ENCODE measurements at places on chromosomes 16 and 17. TPM values are rescaled to one million over a fixed set of nuclear protein-coding genes. Genes with fewer than 3 reads are reported as not detected.
A peak's percentile ranks its signal among the peaks of the same experiment; 100 is the strongest.

WFIKKN1 gene
- polyA plus RNA-seq = 0.30 TPM

RCVRN gene
- 0.48 TPM for polyA plus RNA-seq

TBC1D3H gene
- 0.33 TPM for polyA plus RNA-seq

ADCY7 gene
- polyA plus RNA-seq = 8.9 TPM

TBC1D28 gene
- not detected for polyA plus RNA-seq

ZNF821 gene
- polyA plus RNA-seq = 4.9 TPM

PRM2 gene
- polyA plus RNA-seq = not detected

ZNF598 gene
- 38.4 TPM for polyA plus RNA-seq

MC1R gene
- polyA plus RNA-seq = 7.0 TPM

KCNH4 gene
- polyA plus RNA-seq = 0.49 TPM

SIAH1 gene
- polyA plus RNA-seq = 17.2 TPM

LDHD gene
- polyA plus RNA-seq = 4.6 TPM

TIMP2 gene
- polyA plus RNA-seq = 395 TPM

ACSM2A gene
- 0.33 TPM for polyA plus RNA-seq

ZNF689 gene
- polyA plus RNA-seq = 8.8 TPM

DNA sequence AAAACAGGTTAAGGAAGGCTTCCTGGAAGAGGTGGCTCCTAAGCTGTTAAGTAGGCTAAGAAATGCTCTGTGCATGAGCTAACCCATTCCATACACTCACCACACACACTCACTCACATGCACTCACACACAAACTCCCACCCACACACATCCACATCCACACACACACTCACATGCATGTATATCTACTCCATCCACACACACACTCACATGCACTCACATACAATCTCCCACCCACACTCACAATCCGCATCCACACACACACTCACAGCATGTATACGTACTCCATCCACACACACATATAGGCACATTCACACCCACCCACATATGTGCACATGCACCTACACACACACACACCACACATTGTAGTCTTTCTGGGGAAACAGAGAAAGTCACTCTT is 89.3 kb upstream of the HNF1B start:
- DNase-seq = no peak

- no peak for DNase-seq
These were observed 9.3 kb upstream of the TNFRSF17 start for GRCh38 chr16:11955713-11956123.

GRCh38 chr17:74981979-74982662 is 5.3 kb upstream of the CDR2L start:
- no peak for DNase-seq

GRCh38 chr17:28865946-28866752 is 11.3 kb downstream of the ERAL1 start:
- no peak for DNase-seq

DNA sequence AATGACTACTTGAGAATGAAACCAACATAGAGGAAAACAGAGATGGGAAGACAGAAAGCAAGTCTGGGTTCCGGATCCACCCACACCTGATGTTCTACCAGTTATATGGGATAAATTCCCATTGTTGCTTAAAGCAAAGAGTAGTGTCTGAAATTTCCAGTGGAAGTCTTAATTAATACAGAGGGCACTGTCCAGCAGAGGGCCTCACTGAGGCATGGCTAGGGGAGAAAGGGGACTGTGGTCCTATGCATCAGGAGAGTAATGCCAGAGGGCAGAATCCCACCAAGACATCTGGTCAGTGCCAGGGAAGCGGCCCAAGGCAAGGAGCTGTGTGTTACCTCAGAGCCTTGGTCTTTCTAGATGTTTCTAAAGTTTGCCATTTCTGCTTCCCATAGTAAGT is 7.5 kb upstream of the UMOD start:
- DNase-seq = no peak

DNA sequence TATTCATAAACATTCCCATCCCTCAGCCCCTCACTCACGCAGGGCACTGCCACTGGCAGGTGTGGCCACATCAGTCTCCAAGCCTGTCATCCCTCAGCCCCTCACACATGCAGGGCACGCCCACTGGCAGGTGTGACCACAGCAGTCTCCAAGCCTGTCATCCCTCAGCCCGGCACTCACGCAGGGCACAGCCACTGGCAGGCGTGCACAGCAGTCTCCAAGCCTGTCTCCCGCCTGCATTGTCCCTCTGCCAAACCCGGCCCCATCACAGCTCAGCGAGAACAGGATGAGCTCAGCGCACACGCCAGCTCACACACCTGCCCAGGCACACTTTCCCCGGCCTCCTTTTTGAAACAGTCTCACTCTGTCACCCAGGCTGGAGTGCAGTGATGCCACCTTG is 11.4 kb upstream of the KREMEN2 start:
- no peak for DNase-seq

GRCh38 chr16:52512297-52512987 is 34.5 kb downstream of the TOX3 start:
- DNase-seq = no peak

DNA sequence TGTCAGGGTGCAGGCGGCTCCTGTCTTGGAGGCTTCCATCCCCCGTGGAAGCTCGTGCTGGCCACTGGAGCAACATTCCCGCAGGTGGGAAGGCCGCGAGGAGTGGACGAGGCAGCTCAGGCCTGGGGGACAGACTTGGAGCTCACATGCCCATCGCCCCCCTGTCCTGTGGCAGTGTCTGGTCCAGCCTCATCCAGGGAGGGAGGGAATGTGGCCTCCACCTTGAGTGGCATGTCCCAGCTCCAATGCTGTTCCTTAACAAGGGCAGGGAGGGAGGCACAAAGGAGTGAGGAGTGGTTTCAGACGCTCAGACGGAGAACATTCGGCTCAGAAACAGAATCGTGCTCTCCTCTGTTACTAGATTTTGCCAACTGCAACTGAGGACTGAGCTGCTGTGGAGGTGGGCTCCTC is 159.4 kb upstream of the CHMP6 start:
- DNase-seq = no peak

- no peak for DNase-seq
These were observed 957.6 kb upstream of the SOX9 start for GRCh38 chr17:71163121-71163812.

DNA sequence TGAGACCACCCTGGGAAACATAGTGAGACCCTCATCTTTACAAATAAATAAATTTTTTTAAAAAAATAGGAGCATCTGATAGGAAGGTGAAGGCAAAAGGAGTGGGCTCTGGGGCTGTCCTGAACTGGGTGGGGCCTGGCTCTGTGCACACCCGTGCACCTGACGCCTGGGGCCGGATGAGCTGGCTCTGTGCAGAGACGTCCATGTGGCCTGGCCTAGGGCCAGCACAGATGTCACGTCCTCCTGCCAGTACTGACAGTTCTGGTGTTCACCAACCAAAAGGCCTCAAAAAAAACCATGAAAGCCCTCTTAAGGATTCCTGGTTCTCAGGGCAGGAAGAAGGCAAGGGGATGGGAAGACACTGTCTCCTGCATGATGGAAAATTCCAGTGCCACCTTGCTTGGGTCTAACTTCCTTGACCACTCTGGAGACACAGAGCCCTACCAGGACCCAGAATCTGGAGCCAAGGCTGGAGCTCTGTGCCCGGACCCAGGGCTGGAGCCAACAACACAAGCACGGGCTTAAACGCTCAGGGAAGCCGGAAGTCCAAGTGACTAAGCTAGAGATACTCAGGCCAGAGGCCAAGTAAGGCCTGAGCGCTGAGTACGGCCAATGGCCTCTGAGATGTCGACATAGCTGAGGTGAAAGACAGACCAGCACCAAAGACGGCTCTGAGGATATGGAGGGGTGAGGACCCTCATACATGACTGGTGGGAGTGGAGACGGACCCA is 32.9 kb downstream of the COPRS start:
- no peak for DNase-seq

- DNase-seq = no peak
These were observed 49.9 kb upstream of the ZNF750 start for GRCh38 chr17:82889496-82890338.

- DNase-seq = no peak
These were observed at the start of gene MMD for GRCh38 chr17:55421179-55421934. TSS of gene MMD (minus strand) at chr17:55421835. CDS start at chr17:55421695, 140 bp downstream.

- DNase-seq = no peak
These were observed 5.9 kb downstream of the NLRC5 start for GRCh38 chr16:56995136-56995805.

- DNase-seq = no peak
These were observed 492.6 kb downstream of the TOX3 start for GRCh38 chr16:52054326-52054725.

GRCh38 chr16:62392698-62393097 is 356.5 kb upstream of the CDH8 start:
- no peak for DNase-seq

DNA sequence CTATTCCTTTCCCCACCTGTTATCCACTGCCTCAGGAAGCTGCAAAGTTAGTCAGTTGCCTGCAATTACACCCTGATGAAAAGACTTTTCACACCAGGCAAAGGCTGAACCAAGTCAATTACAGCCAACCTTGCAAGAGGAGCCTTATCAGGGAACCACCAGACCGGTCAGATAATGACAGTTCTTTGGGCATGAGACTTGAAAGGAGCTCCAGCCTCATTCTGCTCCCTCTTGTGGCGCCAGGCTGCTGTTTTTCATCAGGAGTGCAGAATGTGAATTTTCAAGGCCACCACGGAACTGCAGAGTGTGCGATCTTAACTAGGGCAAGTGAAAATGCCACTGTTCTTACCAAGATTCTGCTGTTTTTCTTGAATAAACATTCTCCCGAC is 22.5 kb downstream of the DNAI2 start:
- no peak for DNase-seq

- no peak for DNase-seq
These were observed 19.1 kb downstream of the OSBPL7 start for GRCh38 chr17:47802341-47803022.

- no peak for DNase-seq
These were observed 39.2 kb downstream of the KSR1 start for GRCh38 chr17:27495460-27495859.

GRCh38 chr16:66523861-66524354 is 26.0 kb downstream of the TK2 start:
- DNase-seq = no peak

DNA sequence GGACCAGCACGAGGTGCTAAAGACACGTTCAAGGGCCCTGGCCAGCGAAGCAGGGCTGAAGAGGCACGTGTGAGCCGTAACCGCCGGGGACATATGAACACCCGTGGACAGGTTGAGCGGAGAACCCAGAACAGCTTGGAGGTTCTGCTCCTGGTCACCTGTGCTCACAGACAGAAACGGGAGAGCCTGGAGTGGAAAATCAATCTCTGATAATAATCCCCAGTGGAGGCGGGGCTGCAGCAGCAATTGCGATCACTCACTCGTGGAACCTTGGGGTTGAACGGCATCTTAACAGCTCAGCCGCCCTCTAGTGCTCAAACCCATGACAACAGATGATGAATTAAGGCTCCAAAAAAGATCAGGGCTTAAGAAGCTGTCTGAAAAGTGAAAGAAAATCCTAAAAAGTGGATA is 25.6 kb downstream of the WIPI1 start:
- no peak for DNase-seq

- no peak for DNase-seq
These were observed 33.1 kb upstream of the PHB1 start for GRCh38 chr17:49447628-49448302.

- peak; percentile 59 for DNase-seq
These were observed 591 bp upstream of the SLFN5 start for GRCh38 chr17:35242158-35242804.

- no peak for DNase-seq
These were observed 212.4 kb downstream of the SNX29 start for GRCh38 chr16:12188935-12189249.

DNA sequence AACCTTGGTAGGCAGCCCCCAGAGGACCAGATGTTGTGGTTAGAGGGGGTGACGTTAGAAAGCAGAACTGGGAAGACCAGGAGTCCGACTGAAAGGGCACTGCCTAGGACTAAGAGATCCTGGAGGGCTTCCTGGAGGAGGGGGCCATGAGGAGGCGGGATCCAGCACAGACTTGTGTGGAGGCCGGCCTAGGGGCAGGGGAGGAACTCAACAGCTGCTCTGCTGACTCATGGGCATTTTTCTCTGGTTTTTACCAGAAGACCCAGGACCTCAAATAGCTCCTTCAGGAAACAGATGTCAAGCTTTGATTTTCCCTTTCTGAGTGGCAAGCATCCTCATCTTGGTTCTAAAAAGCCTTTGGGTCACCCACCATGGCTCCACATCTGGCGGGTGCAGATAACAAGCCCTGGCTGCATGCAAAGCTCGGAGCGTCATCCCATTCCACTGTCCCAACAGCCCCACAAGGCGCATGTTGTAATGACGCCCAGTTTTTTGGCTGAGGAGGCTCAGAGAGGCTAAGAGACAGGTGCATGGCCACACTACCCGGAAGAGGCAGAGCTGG is 29.0 kb downstream of the IL21R start:
- no peak for DNase-seq

DNA sequence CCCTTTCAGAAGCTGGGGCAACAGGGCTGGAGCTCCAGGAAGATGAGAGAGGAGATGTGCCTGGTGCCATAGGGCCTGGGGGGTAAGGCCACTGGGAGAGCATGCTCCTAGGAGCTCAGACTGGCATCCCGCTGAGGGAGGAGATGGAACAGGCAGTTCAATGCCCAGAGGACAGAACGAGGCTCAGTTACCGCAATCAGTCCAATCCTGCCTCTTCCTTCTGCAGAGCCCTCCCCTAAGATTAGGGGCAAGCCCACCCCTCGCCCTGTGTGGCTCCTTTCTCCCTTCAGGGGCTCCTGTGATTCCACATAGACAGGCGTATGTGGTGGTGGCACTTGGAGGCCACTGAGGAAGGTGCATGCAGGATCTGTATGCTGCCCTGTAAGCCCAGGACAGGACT is 2.4 kb downstream of the CCDC42 start:
- DNase-seq = no peak

- DNase-seq = no peak
These were observed 96.0 kb downstream of the CHD9 start for GRCh38 chr16:53150769-53151168.

DNA sequence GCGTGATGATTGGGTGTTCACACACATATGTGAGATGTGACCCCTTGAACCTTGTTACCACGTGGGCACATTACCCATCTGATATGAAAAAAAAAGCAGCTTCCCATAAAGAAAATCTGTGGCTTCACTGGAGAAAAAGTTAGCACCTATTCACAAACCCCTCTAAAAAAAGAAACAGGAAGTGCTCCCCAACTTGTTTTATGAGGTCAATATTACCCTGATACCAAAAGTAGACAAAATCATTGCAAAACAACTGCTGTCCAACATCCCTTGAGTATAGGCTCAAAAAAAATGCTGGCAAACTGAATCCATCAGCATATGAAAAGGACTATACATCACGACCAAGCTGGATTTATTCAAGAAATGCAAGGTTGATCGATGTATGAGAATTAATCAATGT is 99.7 kb upstream of the RBL2 start:
- DNase-seq = no peak

DNA sequence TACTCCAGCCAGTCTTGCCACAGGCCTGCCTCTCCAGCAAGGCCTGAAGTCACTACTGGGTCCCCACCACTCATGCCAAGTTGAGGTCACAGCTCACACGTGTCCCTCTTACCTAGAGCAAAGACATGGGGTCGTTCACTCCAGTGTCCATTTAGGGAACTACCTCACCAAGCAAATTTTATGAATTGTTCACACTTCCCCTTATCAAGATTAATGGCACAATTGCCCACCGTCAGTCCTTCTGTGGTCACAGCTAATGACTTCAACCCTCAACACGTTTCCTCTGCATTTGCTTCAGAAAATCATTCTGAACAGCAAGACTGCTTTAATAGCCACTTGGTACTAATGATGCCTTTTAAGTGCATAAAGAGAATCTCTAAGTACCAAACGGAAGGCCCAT is 14.6 kb downstream of the IRX6 start:
- no peak for DNase-seq

GRCh38 chr17:48579760-48580554 is 1.8 kb upstream of the HOXB4 start:
- no peak for DNase-seq

Measured in urinary bladder (tissue), 4 donors.